ENCODE measurements at places on chromosomes 7 and 10. TPM values are rescaled to one million over a fixed set of nuclear protein-coding genes. Genes with fewer than 3 reads are reported as not detected.

DNA sequence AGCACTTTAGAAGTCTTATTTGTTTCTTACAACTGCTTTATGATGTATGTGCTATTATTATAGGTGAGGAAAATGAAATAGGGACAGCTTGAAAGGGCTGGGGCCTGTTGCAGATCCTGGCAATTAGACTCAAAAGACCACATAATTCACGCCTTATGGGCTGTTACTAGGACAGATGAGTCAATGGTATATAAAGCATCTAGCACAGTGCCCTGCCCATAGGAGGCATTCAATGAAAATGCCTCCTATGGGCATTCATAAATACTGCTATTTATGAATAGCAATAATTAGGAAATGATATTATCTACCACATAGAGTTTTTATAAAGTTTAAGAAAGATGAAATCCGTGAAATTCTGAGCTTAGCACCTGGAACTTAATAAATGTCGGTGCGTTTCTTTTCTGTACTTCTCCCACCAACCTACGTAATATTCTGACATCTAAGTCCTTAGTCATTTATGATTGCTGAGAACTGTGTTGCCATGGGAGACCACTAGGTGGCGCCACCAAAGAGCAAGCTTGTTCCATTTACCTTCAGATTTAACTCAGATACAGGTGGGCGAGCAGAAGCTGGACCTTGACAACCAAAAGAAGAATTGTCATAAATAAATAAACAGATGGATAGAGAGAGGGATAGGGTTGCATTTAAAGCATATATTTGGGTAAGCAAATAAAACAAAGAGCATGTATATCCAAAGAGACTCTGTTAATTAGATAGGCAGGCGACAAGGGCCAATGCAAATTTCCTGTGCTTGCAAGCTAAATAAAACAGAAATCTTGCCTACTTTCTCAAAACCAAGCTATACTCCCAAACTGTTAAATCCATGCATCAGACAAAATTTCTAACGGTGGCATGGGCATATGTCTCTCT lies 699.9 kb downstream of the INHBA start:
- H3K36me3 ChIP-seq, result no peaks in the 10 kb centered on the region
- DNase-seq, result peak; percentile 44
- H3K27ac ChIP-seq, result no peak overlapping the region
- H3K27me3 ChIP-seq, result no peaks in the 10 kb centered on the region
- H3K4me1 ChIP-seq, result no peaks in the 10 kb centered on the region

The C10orf53 gene
- total RNA-seq, result not detected

The NPFFR1 gene
- total RNA-seq, result not detected

GRCh38 chr10:79608505-79609375 lies 2.0 kb upstream of the SFTPA1 start:
- H3K36me3 ChIP-seq, result no peaks in the 10 kb centered on the region
- H3K27me3 ChIP-seq, result peaks cover 6% of the 10 kb centered on the region
- DNase-seq, result peak; percentile 46
- no peak overlapping the region for H3K4me3 ChIP-seq

- H3K4me1 ChIP-seq, result no peaks in the 10 kb centered on the region
- DNase-seq, result no peak
- peaks cover 3% of the 10 kb centered on the region for H3K36me3 ChIP-seq
- H3K27ac ChIP-seq, result no peak overlapping the region
- H3K27me3 ChIP-seq, result no peaks in the 10 kb centered on the region
Measured at GRCh38 chr10:129715805-129716204, 248.3 kb downstream of the EBF3 start.

- H3K4me1 ChIP-seq, result no peaks in the 10 kb centered on the region
- DNase-seq, result no peak
- peaks cover 38% of the 10 kb centered on the region for H3K27me3 ChIP-seq
- no peak overlapping the region for H3K4me3 ChIP-seq
- H3K27ac ChIP-seq, result no peak overlapping the region
Measured at GRCh38 chr10:30098629-30099028, 39.2 kb upstream of the JCAD start.

GRCh38 chr10:91707236-91707635 lies 74.4 kb upstream of the PPP1R3C start:
- no peaks in the 10 kb centered on the region for H3K4me1 ChIP-seq
- peaks cover 33% of the 10 kb centered on the region for H3K27me3 ChIP-seq
- no peak overlapping the region for H3K4me3 ChIP-seq
- no peak overlapping the region for H3K27ac ChIP-seq

GRCh38 chr7:94008537-94008936 lies 4.4 kb upstream of the BET1 start:
- H3K27me3 ChIP-seq, result peaks cover 11% of the 10 kb centered on the region
- H3K4me1 ChIP-seq, result peaks cover 12% of the 10 kb centered on the region
- DNase-seq, result no peak
- H3K27ac ChIP-seq, result no peak overlapping the region

- no peak overlapping the region for H3K27ac ChIP-seq
- H3K4me3 ChIP-seq, result no peak overlapping the region
- H3K36me3 ChIP-seq, result no peaks in the 10 kb centered on the region
- H3K27me3 ChIP-seq, result no peaks in the 10 kb centered on the region
- no peaks in the 10 kb centered on the region for H3K4me1 ChIP-seq
- no peak for DNase-seq
Measured at GRCh38 chr10:130709415-130709814, 573.2 kb downstream of the GLRX3 start.

DNA sequence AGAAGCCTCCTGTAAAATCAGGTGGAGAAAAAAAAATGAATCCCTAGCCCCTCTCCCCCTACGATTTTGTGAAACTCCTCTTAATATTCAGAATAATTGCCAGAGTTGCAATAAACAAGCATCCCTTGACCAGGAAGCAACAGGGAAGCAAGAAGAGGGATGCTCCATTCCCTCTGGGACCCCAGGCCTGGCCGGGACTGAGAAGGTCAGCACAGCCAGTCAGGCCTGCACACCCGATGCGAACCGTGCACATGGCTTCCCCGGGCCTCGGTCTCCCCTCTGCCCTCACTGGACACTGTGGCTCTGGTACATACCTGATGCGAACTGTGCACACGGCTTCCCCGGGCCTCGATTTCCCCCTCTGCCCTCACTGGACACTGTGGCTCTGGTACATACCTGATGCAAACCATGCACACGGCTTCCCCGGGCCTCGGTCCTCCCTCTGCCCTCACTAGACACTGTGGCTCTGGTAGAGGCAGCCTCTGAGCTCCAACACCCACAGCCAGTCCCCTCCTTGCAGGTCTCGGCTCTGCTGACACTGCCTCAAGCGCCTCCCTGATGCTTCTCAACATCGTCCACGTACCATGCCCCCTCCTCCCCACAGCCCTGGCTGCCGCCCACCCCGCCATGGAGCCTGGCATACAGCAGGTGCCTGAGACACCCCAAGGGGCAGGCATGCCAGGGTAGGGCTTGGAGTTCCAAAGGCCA lies 138.6 kb downstream of the DIP2C start:
- no peak for DNase-seq
- H3K27ac ChIP-seq, result no peak overlapping the region
- no peak overlapping the region for H3K4me3 ChIP-seq
- H3K27me3 ChIP-seq, result peaks cover 4% of the 10 kb centered on the region

DNA sequence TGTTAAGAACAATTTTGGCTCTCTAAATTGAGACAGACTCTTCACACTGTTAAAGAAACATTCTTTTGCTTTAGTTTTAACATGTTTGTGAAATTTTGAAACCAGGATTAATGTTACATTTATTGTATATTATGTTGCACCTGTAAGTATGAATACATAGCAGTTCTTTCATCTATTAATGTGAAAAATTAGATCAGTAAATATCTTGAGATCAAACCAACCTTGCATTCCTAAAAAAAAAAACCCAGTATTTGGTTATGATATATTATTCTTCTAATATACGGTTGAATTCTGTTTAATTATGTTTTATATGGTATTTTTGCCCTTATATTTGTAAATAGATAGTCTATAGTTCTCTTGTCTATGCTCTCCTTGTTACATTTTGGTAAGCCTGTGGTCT lies 219.4 kb downstream of the BMPER start:
- no peak overlapping the region for H3K27ac ChIP-seq
- no peaks in the 10 kb centered on the region for H3K4me1 ChIP-seq
- no peak overlapping the region for H3K4me3 ChIP-seq
- no peaks in the 10 kb centered on the region for H3K27me3 ChIP-seq

The EN2 gene
- not detected for total RNA-seq

The SYT15 gene
- 0.79 TPM for total RNA-seq
